H9 (cell line): ENCODE measurements at places on chromosomes 3 and 15.

DNA sequence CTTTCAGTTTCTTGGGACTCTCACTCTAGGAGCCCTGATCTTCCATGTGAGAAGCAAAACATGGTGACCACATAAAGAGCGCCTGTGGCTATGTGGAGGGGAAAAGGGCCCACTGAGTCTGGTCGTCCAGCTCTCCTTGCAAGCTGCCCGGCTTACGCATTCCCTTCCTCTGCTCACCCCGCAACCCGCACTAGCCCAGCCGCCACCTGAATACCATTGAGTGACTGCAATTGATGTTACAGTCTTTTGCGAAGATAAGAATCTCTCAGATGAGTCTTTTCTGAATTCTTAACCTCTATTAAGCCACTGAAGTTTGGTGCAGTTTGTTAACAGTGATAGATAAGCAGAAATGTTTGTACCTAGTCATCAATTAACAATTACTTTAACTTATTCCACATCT lies 589.0 kb upstream of the DPPA4 start:
- no peak for DNase-seq

- DNase-seq, result no peak
Measured at GRCh38 chr15:84050076-84050475, 185.5 kb upstream of the GOLGA6L4 start.

- DNase-seq, result peak; percentile 71
Measured at GRCh38 chr15:60004846-60005351, 788 bp downstream of the FOXB1 start.

- peak; percentile 62 for DNase-seq
Measured at GRCh38 chr3:171460725-171461524, 720 bp upstream of the TNIK start.

GRCh38 chr3:141353652-141354495 lies 14.4 kb upstream of the ZBTB38 start:
- DNase-seq, result no peak
